ENCODE measurements at places on chromosomes 2 and 18.

GRCh38 chr2:190996947-190997346 lies 17.0 kb downstream of the STAT1 start:
- DNase-seq: no peak

- DNase-seq: no peak
Measured at GRCh38 chr2:163878718-163879117, 142.9 kb upstream of the FIGN start.

DNA sequence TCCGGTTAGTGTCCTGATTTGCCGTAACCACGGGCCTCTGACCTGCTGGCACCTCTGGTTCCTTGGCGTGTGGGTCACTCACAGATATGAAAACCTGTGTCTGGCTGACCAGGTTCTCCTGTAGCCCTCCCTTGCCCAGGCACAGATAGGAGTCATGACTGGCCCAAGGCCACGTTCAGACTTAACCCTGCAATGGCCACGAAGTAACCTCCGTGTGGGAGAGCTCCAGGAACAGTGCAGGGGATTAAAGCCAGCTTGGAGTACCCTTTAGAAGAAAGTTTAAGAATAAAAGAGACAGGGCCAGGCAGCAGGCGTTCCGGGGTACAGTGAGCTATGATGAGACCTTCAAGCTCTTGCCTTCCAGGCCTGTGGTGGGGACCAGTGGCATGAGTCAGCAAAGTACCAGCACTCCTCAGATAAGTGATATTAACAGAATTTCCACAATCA lies 25.5 kb downstream of the CENPO start:
- no peak for DNase-seq

DNA sequence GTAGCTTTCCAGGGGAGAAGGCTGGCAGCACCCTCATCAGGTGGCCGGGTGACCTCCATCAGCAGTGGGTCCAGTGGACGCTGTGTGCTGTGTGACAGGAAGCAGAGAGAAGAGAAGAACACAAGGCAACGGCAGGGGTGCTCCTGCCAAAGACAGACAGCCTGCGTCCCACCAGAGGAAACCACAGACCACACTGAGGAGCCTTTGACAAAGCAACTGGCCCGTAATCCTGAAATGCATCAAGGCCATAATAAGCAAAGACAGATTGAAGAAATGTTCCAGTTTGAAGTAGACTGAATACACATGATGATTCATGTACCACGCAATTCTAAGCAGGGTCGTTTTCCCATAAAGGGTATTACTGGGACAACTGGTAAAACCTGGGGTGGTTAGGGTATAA lies 172.4 kb downstream of the FBXO15 start:
- no peak for DNase-seq

- no peak for DNase-seq
Measured at GRCh38 chr2:47631306-47631705, 151.6 kb upstream of the MSH6 start.

DNA sequence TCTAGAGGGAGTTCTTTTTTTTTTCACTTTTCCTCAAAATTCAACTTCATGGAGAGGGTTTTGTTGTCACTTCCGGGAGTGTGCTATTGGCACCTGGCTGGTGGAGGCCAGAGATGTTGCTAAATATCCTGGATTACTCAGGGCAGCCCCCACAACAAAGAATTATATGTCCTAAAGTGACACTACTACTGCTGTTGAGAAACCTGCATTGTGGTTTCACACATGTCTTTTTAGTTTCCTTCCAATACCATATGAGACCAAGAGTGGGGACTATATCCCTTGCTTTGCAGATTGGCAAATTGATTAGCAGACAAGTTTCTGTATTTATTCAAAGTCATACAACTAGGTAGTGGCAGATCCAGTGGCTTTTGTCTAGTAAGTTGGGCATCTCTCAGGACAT lies 826.8 kb downstream of the TRIB2 start:
- DNase-seq: no peak

GRCh38 chr2:99618579-99619097 lies 128.8 kb upstream of the REV1 start:
- no peak for DNase-seq

- no peak for DNase-seq
Measured at GRCh38 chr18:69838620-69839411, 108.9 kb downstream of the CD226 start.

All from stimulated activated CD8-positive, alpha-beta memory T cell treated with anti-CD3 and anti-CD28 coated beads, Interleukin-7, amount 100 ng/mL, for 4 hours (primary cell).